ENCODE measurements at places on chromosomes 5 and 9.
A peak's percentile ranks its signal among the peaks of the same experiment; 100 is the strongest.

DNA sequence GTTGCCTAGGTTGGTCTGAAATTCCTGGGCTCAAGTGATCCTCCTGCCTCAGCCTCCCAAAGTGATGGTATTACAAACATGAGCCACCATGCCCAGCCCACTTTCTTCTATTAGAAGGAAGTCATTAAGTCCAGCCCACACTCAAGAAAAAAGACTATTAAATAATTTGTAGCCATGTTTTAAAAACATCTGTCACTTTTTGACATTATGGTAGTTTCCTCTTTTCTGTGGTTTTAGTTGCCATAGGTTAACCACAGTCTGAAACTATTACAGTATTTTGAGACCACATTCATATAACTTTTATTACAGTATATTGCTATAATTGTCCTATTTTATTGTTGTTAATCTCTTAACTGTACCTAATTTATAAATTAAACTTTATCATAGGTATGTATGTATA, 31.9 kb upstream of the C5orf24 start:
- DNase-seq: peak; percentile 10

- no peak for DNase-seq
These were observed 7.9 kb downstream of the OR13J1 start for GRCh38 chr9:35862328-35862727.

DNA sequence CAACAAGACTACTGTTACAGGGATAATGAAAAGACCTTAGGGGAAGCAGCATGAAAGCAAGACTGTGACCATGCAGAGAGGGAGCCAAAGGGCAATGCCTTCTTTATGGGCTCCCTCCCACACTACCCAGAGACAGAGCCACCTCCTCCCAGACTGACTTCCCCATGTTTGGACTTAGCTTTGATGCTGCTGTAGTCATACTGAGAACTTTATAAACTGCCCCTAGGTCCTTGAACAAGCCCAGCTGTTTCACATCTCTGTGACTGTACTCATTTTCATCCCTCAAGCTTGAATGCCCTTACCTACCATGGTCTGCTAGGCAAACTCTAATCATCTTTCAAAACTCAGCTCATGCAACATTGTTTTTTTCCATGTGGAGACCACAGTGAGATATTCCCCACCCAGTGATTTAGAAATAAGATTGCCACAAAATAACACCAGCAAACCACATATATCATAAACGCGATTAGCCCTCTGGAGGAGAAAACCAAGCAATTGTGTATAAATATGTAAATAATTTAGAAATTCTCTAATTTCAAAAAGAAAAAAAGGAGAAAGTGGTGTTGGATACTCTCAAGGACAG, 23.4 kb upstream of the FAM169A start:
- peak; percentile 18 for DNase-seq

DNA sequence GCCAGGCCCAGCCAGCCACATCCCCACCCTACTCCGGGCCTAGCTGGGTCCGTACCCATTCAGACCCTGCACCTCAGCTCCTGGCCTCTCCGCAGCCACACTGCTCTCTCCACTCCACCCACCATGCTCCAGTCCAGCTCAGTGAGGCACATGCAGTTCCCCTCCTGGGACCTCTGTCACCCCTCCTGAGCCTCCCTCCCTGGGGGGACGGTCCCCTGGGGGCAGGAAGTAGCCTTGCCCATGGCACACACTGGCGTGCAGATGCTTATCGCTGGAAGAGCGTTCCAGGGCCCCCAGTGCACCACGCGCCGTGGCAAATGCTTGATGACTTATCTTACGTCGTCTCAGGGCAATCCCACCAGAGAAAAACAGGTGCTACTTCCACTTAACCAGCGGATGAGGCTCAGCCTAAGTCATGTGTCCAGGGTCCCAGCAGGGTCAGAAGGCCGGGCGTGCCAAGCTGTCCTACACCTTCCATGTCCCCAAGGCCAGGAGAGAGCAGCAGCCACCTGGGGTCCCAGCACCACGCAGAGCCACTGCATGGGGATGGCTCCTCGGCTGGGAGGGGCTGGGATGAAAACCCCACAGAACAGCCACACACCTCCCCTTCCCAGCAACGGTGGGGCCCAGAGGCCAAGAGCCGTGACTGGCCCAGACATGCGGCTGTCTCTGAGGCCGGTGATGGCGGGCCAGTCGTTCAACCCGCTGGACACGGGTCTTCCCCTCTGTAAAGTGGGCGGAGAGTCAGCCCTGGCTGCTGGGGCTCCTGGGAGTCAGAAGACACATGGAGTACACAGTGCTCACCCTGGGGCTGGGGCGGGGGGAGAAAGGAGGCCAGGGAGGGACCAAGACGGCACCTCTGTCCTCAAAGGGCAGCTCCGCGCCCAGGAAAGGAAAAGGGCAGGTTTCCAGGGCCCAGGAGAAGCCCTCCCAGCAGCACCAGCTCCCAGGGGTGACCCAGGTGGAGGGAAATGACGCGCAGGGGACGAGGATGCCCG, 2.6 kb upstream of the CCDC187 start:
- no peak for DNase-seq

- no peak for DNase-seq
These were observed 121.4 kb downstream of the ENC1 start for GRCh38 chr5:74519161-74519571.

DNA sequence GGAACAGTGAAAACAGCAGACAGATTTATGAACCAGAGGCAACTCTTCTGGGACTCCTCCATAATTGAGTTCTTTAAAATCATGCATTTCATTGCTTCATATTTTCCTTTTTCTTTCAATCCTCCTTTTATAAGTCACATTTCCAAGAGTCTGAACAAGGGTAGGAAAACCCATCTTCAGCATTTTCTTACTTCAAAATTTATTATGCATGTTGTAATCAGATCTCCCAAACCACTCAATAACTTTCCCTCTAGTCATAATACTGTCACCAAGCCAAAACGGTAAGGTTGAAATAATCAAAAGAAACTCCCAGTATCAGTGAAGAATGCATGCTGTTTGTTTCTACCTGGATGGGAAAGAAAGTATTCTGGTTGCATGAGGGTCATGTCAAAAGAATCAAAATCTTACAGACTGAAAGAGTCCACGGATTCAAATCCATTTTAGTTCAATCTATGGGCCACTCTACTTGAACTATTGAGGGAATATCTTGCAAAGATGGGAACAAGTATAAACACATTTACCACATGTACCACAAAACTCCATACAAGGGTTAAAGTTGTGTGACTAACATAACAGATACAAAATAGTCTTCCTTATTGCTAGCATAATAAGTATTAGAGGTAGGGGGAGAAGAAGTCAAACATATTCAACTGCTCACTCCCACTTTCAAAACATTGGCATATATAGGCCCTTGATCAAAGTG, 797.3 kb downstream of the MAT2B start:
- no peak for DNase-seq

DNA sequence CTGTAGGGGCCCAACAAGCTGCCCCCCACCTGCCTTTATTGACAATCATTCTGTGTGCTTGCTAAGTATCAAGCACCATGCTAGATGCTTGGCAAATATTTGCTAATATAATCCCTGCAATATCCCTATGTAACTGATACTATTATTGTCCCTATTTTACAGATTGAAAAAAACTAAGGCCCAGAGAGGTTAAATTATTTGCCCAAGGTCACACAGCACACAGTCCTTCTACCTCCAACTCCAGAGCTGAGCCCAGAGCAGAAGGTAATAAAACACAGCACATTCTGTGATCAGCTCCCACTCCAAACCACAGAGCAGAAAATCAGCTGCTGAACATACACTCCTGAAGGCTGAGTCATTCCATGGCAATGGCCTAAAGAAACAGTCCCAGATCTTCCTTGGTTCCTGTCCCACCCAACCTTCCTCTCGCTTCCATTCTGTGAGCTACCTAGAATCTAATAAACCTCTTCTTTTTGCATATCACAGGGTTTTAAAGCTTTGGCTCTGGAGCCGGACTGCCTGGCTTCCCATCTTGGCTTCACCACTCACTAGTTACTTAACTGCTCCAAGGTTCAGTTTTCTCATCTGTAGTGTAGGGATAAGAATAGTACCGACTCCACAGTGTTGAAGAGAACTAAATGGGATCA, 66.7 kb upstream of the ADRA1B start:
- no peak for DNase-seq

- peak; percentile 35 for DNase-seq
These were observed 9.3 kb downstream of the ZNF622 start for GRCh38 chr5:16456103-16456832.

DNA sequence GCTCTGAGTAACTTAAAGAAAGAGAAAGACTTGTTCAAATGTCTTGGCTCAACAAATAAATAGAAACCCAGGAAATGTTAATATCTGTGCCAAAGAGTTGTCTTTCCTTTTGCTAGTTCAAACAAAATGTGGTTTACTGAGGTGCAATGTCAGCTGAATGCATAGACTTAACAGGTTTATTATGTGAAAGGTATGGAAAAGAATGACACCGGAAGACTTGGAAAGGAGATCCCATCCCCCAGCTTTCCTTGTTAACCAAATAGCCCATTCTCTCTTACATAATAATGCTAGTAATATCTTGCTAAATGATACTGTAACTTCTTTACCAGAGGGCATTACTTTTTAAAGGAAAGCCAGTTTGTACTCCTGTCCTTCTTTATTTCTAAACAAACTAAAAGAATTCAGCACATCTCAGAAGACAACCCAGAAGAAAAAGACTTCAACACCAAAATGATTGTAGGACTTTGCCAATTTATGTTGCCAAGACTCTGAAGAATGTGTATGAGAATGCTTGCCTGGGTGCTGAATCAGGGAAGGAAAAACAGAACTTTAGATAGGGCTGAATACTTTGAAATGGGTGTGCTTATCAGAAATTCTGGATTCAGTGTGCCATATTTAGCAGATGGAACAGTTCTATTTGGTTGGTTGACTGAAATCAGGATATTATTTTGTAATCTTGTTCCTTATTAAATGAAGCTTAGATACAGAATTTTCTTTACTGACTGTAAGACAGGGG, 344.1 kb downstream of the TMEM38B start:
- no peak for DNase-seq

DNA sequence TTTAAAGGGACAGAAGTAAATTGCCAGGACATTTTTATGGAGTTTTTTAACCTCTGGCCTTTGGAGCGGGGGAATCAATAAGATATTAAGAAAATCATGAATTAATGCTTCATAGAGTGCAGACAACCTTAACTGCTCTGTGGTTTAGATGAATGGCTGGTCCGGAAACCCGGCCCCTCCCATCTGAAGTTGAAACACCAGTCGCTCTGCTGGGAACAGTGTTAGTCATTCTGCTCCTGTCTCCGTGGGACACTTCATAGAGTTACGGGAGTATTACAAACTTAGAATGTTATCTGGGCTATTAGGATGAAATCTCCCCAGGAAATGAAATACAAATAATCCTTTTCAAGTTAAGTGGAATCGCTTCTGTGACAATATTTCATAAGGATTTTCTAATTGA, 110.1 kb upstream of the IRX2 start:
- DNase-seq: no peak

DNA sequence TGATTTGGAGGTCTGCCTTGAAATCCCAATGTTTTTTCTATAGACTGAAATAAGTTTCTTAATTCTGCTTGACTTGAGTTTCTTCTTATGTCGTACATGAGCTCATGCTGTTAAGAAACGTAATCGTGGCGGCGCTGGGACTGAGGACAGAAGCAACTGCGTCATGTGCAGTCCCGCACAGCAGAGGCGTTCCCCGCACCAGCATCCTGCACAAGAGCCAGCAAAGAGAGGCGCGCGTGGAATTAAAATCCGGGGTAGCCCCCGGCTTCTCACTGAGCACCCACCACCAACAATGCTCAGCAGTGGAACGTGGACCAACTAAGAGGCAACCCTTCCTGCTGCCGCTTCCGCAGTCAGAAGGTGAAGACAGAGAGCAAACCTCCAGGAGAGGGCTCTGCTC, 496.2 kb upstream of the ADAMTS16 start:
- DNase-seq: no peak

Measured in GM12864 (cell line).